Bronchial smooth muscle cell (primary cell): ENCODE measurements at places on chromosomes 7 and 10. TPM values are rescaled to one million over a fixed set of nuclear protein-coding genes. Genes with fewer than 3 reads are reported as not detected.

Gene SLC13A4
- total RNA-seq = 0.16 and 0.26 TPM in 2 replicates

Gene NRP1
- total RNA-seq = 204 and 306 TPM in 2 replicates

Gene OR6B1
- not detected in 2 replicates for total RNA-seq

Gene LEP
- total RNA-seq = not detected in 2 replicates

Gene ADD3
- 207 and 529 TPM in 2 replicates for total RNA-seq

Gene SPDYE1
- total RNA-seq = under 0.01 TPM in 1 of 2 replicates, not detected in the other

Gene CACNB2
- 1.2 and 1.3 TPM in 2 replicates for total RNA-seq

Gene ASB10
- total RNA-seq = not detected in 2 replicates

Gene SLC29A4
- 1.7 and 6.1 TPM in 2 replicates for total RNA-seq

Gene CHST15
- 0.63 and 5.8 TPM in 2 replicates for total RNA-seq

Gene FANK1
- total RNA-seq = 6.0 and 8.5 TPM in 2 replicates

Gene MAGI2
- 8.8 and 12.8 TPM in 2 replicates for total RNA-seq

Gene ITPRID1
- total RNA-seq = not detected in 2 replicates

Gene STAG3
- total RNA-seq = 0.32 and 0.69 TPM in 2 replicates

Gene ZNF117
- total RNA-seq = 2.7 and 4.7 TPM in 2 replicates

Gene TCAF2
- 0.63 and 0.94 TPM in 2 replicates for total RNA-seq

Gene TFAM
- total RNA-seq = 15.5 and 19.1 TPM in 2 replicates

Gene FAM25A
- total RNA-seq = not detected in 2 replicates

Gene FAM180A
- total RNA-seq = 14.7 and 20.2 TPM in 2 replicates

Gene WNT16
- 0.09 and 0.32 TPM in 2 replicates for total RNA-seq

Gene LBX1
- under 0.01 TPM in 1 of 2 replicates, not detected in the other for total RNA-seq

Gene MYL10
- total RNA-seq = not detected in 2 replicates

Gene FAM131B
- 4.6 and 8.2 TPM in 2 replicates for total RNA-seq
